Left kidney (tissue), 8 donors: ENCODE measurements at places on chromosomes 12 and 14. TPM values are rescaled to one million over a fixed set of nuclear protein-coding genes. Genes with fewer than 3 reads are reported as not detected.

- DNase-seq, result no peak
Observed at GRCh38 chr12:92973614-92974013, 44.5 kb upstream of the EEA1 start.

DNA sequence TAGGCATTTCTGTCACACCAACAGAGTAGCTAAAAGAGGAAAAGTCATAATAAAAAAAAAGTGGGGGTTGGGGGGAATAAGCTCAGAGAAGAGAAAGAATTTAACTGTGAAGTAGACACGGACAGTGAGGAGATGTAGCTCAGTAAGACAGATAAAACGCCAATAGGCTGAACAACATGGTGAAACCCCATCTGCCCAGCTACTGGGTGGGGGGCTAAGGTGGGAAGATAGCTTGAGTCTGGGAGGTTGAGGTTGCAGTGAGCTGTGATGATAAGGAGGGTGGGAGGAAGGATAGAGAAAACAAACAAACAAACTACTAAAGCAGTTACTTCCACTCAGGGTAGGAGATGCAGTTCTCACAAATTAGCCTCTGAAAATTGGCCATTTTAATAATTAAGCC, 25.0 kb downstream of the HECTD4 start:
- DNase-seq, result no peak

GRCh38 chr12:5428332-5429221, 3.3 kb upstream of the NTF3 start:
- no peak for DNase-seq

DNA sequence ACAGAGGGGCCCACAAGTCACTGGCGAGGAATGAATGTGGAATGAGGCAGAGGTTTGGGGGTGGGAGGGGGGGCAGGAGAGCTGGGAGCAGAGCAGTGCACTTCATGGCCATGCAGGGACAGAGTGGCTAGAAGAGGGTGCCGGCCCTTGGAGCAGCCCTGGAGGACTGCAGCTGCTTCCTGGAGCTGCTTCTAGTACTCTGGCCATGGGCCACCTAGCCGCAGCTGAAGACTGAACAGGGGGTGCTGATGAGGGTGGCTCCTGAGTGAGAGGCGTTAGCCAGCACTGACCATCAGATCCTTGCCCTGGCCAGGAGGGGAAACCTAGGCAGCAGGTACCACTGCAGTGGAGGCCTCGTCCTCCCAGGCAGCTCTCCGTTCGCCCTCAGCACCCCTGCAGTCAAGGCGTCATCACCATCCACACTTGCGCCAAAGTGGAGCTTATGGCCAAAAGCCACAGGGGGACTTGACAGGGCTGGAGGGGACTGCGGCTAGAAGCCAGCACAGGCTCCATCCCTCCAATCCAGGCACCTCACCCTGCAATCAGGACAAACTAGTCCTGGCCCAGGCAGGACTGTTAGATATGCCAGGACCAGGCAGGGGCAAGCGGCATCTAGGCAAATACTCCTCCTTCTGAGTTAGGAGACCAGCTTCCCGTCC, 16.4 kb downstream of the OTUB2 start:
- DNase-seq, result no peak

GRCh38 chr12:95248604-95249360, 31.2 kb downstream of the VEZT start:
- DNase-seq, result peak; percentile 70

- DNase-seq, result peak; percentile 92
Observed at GRCh38 chr14:23436327-23437132, 1.1 kb upstream of the MYH7 start.

DNA sequence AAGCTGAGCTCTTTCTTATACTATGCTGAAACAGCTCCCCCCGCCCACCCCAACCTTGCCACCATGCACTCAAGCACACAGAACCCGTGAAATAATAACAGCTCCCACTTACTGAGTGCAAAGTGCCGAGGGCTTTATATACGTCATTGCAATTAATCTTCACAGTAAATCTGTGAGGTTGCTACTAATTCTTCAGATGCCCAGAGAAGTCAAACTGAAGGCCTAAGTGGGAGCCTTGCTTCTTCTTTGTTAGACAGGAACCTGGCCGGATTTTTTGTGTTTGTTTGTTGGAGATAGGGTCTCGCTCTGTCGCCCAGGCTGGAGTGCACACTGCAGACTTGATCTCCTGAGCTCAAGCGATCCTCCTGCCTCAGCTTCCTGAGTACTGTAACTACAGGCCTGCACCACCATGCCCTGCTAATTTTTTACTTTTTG, 34.0 kb downstream of the VCPKMT start:
- DNase-seq, result no peak

- no peak for DNase-seq
Observed at GRCh38 chr12:104888892-104889291, 69.2 kb downstream of the SLC41A2 start.

GRCh38 chr14:99134516-99135046, 137.4 kb downstream of the BCL11B start:
- DNase-seq, result no peak

DNA sequence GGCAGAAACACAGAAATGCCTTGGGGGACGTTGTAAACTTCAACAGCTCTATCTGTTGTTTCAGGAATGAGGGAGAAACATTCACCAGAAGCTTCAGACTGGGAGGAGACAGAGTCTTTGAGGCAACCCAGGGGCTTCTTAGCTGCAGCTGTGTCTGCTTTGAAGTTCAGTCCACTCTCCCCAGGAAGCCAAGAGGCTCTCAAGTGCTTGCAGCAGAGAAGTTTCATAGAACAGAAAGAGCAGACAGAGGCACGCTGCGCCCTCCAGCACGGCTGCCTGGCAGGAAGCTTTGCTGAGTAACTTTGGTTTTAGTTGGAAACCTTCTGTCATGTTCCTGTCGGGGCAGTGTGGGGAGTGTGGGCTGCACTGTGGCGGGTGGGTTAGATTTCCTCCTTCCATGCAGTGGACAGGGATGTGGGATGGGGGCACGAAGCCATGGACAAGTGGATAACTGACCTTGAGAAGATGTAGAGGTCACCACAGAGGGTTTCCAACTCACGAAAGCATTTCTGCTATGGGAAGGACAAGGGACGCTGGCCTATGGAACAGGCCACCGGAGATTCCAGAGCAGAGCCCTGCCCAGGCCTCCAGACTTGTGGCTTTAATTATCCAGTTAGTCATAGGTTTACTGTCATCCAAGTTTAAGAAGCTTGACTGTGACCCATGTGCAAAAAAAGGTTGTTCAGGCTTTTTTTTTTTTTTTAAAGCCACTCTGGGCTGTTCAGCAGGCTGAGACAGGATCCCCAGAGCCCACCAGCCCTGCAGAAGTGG, 107.7 kb downstream of the ARF6 start:
- DNase-seq, result peak; percentile 31

Gene OTX2
- polyA plus RNA-seq, result not detected

Gene EML5
- polyA plus RNA-seq, result 2.5 TPM

Gene COCH
- polyA plus RNA-seq, result 3.9 TPM

Gene SMIM41
- polyA plus RNA-seq, result not detected
